ENCODE measurements at places on chromosomes 2 and 18.
A peak's percentile ranks its signal among the peaks of the same experiment; 100 is the strongest.

- no peak for DNase-seq
Measured at GRCh38 chr2:169072163-169072925, 3.0 kb downstream of the DHRS9 start.

- DNase-seq: no peak
Measured at GRCh38 chr2:240620859-240621258, 4.4 kb upstream of the GPR35 start.

DNA sequence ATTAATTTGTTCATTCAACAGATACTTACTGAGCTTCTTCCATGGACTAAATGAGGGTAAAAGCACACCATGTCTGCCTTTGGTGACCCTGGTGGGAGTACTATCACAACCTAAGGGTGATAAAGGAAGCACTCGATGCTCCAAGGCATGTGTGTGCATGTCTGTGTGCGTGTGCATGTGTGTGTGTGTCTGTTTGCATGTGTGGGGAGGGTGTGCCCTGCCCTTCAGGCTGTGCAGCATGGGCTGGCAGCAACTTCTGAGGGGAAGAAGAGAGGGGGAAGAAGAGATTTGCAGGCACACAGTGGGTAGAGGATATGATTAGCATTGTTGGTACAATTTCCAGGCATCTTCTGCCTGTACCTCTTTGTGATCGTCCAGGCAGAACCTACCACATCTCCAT is 121.6 kb downstream of the ACOXL start:
- DNase-seq: no peak

- no peak for DNase-seq
Measured at GRCh38 chr18:55457028-55457427, 131.0 kb downstream of the TCF4 start.

DNA sequence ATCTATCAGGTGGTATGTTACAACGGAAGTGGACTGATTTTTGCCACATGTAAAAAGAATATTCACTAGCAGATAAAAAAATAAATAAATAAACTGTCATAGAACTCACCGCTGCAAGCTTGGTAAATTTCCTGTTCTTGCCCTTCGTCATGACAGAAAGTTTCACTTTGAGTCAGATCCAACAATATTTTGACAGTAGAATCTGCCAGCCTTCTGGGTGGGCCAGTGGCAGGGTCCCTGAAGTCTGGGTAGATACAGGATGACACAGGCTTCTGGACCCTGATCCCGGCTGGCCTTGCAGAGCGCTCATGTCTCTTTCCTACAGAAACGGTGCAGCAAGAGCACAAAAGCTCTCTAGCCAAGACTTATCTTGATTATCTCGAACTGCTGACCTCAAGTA is 97.8 kb upstream of the PMAIP1 start:
- peak; percentile 89 for DNase-seq

GRCh38 chr2:200419325-200419724 is 90.5 kb downstream of the KCTD18 start:
- no peak for DNase-seq

- DNase-seq: no peak
Measured at GRCh38 chr2:86331384-86331783, 6.0 kb downstream of the REEP1 start.

- DNase-seq: no peak
Measured at GRCh38 chr2:127559454-127559853, 24.0 kb downstream of the MYO7B start.
